ENCODE measurements at places on chromosomes 12 and 14.

DNA sequence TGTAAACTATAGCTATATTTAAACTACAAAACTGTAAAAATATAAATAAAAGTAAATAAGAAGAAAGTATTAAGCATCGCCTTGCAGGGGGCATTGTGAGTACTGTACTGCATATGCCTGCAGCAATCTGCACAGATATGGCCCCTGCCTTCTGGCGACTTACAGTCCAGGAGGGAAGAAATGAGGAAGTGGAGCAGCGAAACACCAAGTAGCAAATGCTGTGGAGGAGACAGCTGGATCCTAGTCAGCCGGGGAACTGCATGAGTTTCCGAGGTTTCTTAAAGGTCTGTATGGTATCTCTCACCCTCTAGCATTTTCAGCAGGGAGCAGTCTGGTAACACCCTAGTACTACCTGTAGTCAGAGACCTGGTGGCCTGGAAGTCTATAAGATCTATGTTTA, 256.9 kb downstream of the CACNA1C start:
- no peak for DNase-seq
- no peaks in the 10 kb centered on the region for H3K36me3 ChIP-seq
- H3K4me1 ChIP-seq, result no peaks in the 10 kb centered on the region
- H3K27me3 ChIP-seq, result no peaks in the 10 kb centered on the region
- no peak overlapping the region for H3K4me3 ChIP-seq

GRCh38 chr12:122840580-122841513, 5.6 kb downstream of the HIP1R start:
- peaks cover 10% of the 10 kb centered on the region for H3K4me1 ChIP-seq
- no peak overlapping the region for H3K27ac ChIP-seq
- DNase-seq, result peak; percentile 42

DNA sequence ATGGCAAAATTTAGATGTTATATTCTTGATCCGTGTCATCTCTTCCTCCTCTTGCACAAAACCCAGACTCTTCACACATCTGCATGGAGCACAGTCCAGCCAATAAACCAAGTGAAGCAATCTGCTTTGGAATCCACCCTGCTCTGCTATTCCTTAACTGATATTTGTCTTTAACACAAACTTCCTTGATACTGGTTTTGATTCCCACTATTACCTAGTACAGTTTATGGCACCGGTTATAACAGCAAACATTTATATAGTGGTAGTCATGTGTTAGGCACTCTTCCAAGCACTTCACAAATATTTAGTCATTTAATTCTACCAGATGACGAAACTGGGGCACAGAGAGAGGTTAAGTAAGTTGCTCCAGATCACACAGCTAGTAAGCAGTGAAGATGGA, 12.5 kb downstream of the STYK1 start:
- H3K27me3 ChIP-seq, result no peaks in the 10 kb centered on the region
- H3K4me3 ChIP-seq, result no peak overlapping the region
- no peak for DNase-seq
- no peaks in the 10 kb centered on the region for H3K36me3 ChIP-seq
- no peak overlapping the region for H3K27ac ChIP-seq

- no peak for DNase-seq
- H3K4me1 ChIP-seq, result no peaks in the 10 kb centered on the region
Observed at GRCh38 chr14:98008381-98009113, 1211.4 kb downstream of the VRK1 start.

GRCh38 chr14:53640695-53641094, 315.9 kb downstream of the BMP4 start:
- H3K4me3 ChIP-seq, result no peak overlapping the region
- no peaks in the 10 kb centered on the region for H3K36me3 ChIP-seq
- DNase-seq, result no peak
- H3K27me3 ChIP-seq, result no peaks in the 10 kb centered on the region
- no peak overlapping the region for H3K27ac ChIP-seq
- no peaks in the 10 kb centered on the region for H3K4me1 ChIP-seq

GRCh38 chr12:102503056-102503681, 22.8 kb upstream of the IGF1 start:
- H3K4me1 ChIP-seq, result no peaks in the 10 kb centered on the region
- no peaks in the 10 kb centered on the region for H3K27me3 ChIP-seq
- no peak overlapping the region for H3K27ac ChIP-seq
- DNase-seq, result no peak

- H3K27me3 ChIP-seq, result no peaks in the 10 kb centered on the region
- H3K4me3 ChIP-seq, result no peak overlapping the region
- peak overlapping the region; percentile 51 for H3K27ac ChIP-seq
- H3K4me1 ChIP-seq, result no peaks in the 10 kb centered on the region
- DNase-seq, result no peak
- H3K36me3 ChIP-seq, result no peaks in the 10 kb centered on the region
Observed at GRCh38 chr12:93089805-93090569, 160.9 kb upstream of the EEA1 start.

DNA sequence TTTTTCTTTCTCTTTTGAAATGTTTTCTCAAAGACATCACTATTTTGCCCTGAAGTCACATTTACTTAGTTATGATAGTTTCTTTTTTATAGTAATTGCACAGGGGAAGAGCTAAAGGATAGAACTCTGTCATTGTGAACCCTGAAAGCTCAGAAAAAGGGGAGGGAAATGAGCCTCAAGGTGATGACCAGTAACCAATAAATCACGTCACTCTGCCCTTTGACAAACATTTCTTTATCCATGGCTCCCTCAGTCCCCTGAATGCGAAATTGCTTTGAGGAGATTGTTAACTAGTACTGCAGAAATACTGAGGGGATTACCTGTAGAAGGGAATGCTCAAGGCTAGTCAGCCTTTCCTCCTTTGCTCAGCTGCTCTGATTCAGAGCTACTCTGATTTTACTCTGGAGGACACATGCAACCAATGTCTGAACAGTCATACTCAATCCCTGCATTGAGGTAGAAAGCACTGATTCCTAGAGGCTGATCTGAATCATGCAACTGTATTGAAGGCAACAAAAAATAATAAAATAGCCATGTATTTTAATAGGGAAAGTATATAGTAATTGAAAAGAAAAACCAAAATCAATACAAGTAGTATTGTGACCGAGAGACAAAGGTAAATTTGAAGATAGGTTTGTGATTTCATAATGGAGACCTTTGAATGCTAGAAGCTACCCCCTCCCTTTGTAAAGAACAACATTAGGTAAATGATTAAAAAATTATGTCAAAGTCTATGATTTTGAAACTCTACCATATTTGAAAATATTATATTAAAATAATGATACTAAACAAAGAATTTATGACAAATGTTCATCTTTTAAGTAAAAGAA, 24.7 kb downstream of the SLCO1B1 start:
- H3K27ac ChIP-seq, result no peak overlapping the region
- H3K4me3 ChIP-seq, result no peak overlapping the region
- no peaks in the 10 kb centered on the region for H3K4me1 ChIP-seq
- H3K27me3 ChIP-seq, result no peaks in the 10 kb centered on the region

GRCh38 chr14:76576047-76576741, 185.1 kb upstream of the VASH1 start:
- H3K4me1 ChIP-seq, result no peaks in the 10 kb centered on the region
- no peak overlapping the region for H3K4me3 ChIP-seq
- H3K27ac ChIP-seq, result no peak overlapping the region
- DNase-seq, result no peak

All from Peyer's patch (tissue), 4 donors.